ENCODE measurements at places on chromosomes 6 and 20. TPM values are rescaled to one million over a fixed set of nuclear protein-coding genes. Genes with fewer than 3 reads are reported as not detected.

- no peak overlapping the region for H3K27ac ChIP-seq
- H3K36me3 ChIP-seq, result no peaks in the 10 kb centered on the region
- H3K4me1 ChIP-seq, result no peaks in the 10 kb centered on the region
- H3K4me3 ChIP-seq, result no peak overlapping the region
Measured at GRCh38 chr6:47000842-47001241, 41.3 kb downstream of the ADGRF1 start.

GRCh38 chr20:62058941-62059340 is 6.7 kb downstream of the TAF4 start:
- no peaks in the 10 kb centered on the region for H3K36me3 ChIP-seq
- no peaks in the 10 kb centered on the region for H3K27me3 ChIP-seq
- H3K4me3 ChIP-seq, result no peak overlapping the region
- H3K4me1 ChIP-seq, result no peaks in the 10 kb centered on the region

- no peak overlapping the region for H3K27ac ChIP-seq
- no peaks in the 10 kb centered on the region for H3K36me3 ChIP-seq
- H3K27me3 ChIP-seq, result no peaks in the 10 kb centered on the region
- DNase-seq, result no peak
- no peaks in the 10 kb centered on the region for H3K4me1 ChIP-seq
Measured at GRCh38 chr6:53220605-53221004, 72.0 kb upstream of the GCM1 start.

DNA sequence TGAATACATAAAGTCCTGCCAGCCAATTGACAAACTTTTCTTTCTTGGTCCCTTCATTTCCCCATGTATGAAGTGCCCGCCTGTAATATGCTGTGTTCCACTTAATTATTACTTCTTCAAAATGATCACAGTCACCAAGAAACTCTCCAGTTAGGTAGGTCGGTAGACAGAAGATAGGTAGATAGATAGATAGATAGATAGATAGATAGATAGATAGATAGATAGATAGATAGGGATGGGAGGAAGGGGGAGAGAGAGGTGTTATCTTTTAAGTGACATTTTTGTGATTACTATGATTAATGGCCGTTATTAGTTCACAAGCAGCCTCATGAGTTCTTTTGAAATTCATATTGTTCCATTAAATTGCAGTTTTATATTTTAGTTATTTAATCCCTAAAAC is 79.5 kb upstream of the TPD52L1 start:
- no peak overlapping the region for H3K27ac ChIP-seq
- DNase-seq, result no peak
- H3K27me3 ChIP-seq, result no peaks in the 10 kb centered on the region
- 0 out of 2 replicates have a peak, but pooled peaks cover 12% of the 10 kb centered on the region for H3K36me3 ChIP-seq
- H3K4me3 ChIP-seq, result no peak overlapping the region

- H3K27me3 ChIP-seq, result no peaks in the 10 kb centered on the region
- H3K4me1 ChIP-seq, result no peaks in the 10 kb centered on the region
- no peak overlapping the region for H3K27ac ChIP-seq
- H3K36me3 ChIP-seq, result no peaks in the 10 kb centered on the region
- H3K4me3 ChIP-seq, result no peak overlapping the region
- no peak for DNase-seq
Measured at GRCh38 chr6:109865968-109866367, 112.1 kb upstream of the GPR6 start.

GRCh38 chr6:130814506-130814905 is 12.7 kb upstream of the SMLR1 start:
- DNase-seq, result no peak
- H3K4me3 ChIP-seq, result no peak overlapping the region
- no peaks in the 10 kb centered on the region for H3K27me3 ChIP-seq
- H3K36me3 ChIP-seq, result no peaks in the 10 kb centered on the region
- H3K4me1 ChIP-seq, result peaks cover 8% of the 10 kb centered on the region
- H3K27ac ChIP-seq, result no peak overlapping the region

GRCh38 chr6:45576648-45577624 is 199.2 kb upstream of the SUPT3H start:
- peaks cover 7% of the 10 kb centered on the region for H3K4me1 ChIP-seq
- no peaks in the 10 kb centered on the region for H3K27me3 ChIP-seq
- H3K27ac ChIP-seq, result no peak overlapping the region
- no peaks in the 10 kb centered on the region for H3K36me3 ChIP-seq

DNA sequence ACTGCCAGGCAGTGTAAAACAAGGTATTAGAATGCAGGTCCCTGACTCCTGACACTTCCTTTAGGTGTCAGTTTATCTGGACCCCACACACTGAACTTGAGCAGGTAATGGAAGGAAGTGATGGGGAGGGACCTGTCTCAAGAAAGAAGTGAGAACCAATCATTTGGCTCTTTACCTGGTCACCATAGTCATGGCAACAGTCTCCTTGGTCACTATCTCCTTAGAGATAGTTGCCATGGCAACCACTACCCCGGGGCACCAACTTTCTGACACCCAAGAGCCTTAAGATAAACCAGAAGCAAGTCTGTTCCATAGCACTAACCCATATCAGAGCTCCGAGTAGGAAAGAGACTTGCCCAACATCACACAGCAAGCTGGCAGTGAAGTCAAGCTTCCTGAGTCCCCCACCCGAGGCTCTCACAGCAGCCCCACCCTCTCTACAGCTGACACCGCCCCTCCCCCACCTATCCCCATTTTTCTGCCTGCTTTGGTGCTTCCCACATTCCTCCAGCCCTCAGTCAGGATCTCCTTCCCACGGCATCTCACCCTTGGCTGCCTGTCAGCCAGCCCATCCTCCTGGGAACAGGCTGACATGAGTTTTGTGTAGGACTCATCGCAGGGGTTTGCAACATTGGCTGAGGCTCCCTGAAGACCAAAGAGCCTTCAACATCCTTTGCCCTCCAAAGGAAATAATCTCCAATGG is 16.3 kb upstream of the HM13 start:
- peaks cover 15% of the 10 kb centered on the region for H3K4me1 ChIP-seq
- no peaks in the 10 kb centered on the region for H3K36me3 ChIP-seq
- H3K4me3 ChIP-seq, result no peak overlapping the region
- no peaks in the 10 kb centered on the region for H3K27me3 ChIP-seq
- peak overlapping the region; percentile 34 for H3K27ac ChIP-seq

GRCh38 chr6:154996841-154997311 is 1.8 kb downstream of the TIAM2 start:
- no peak overlapping the region for H3K4me3 ChIP-seq
- no peaks in the 10 kb centered on the region for H3K36me3 ChIP-seq
- H3K27ac ChIP-seq, result no peak overlapping the region
- 0 out of 2 replicates have a peak, but pooled peaks cover 7% of the 10 kb centered on the region for H3K4me1 ChIP-seq

DNA sequence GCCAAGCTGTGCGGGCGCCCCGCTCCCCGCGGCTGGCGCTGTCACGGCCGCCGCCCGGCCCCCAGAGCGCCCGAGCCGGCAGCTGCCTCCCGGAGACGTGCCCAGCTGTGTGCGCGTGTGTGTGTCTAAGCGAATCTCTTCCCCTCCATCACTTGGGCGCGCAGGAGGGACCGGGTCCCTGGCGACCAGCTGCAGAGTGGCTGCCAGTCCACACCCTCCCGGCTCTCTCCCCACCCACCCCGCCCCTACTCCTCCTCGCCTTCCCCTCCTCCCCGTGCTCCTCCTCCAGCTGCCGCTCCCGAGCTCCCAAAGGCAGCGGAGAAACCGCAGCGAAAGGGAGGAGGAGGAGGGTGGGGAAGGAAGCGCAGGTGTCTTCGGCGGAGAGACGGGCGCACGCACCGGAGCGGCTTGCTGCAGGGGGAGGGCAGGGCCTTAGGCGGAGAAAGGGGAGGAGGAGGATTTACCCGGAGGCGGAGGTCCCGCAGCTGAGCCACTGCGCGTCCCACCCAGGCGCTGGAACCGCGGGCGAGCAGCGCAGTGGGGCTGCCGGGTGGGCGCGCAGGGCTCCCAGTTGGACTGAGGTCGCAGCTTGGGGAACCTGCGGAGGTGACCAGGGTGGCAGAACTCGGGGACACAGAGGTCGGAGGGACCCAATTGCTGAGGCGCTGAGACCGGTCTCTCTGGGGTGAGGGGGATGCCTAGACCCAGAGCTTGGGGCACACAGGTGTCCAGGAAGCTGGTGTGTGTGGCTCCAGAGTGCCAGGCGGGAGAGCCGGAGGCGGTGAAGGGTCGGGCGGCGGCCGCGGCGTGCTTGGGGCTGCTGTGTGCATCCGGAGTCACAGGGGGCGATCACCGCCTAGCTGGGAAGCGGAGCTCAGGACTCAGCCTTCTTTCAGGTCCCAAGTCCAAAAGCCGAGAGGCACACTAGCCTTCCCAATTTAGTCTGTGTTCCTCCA is at the start of gene HS3ST5:
Gene HS3ST5 (minus strand): TSS at position 198 of the 956 bp plus-strand sequence. CDS start 280,178 bp downstream, outside the sequence.
- no peak within 1 kb of the TSS for H3K27ac ChIP-seq
- H3K36me3 ChIP-seq, result no peaks in the 10 kb centered on the region
- H3K4me3 ChIP-seq, result peak within 1 kb of the TSS; percentile 62
- no peaks in the 10 kb centered on the region for H3K4me1 ChIP-seq

DNA sequence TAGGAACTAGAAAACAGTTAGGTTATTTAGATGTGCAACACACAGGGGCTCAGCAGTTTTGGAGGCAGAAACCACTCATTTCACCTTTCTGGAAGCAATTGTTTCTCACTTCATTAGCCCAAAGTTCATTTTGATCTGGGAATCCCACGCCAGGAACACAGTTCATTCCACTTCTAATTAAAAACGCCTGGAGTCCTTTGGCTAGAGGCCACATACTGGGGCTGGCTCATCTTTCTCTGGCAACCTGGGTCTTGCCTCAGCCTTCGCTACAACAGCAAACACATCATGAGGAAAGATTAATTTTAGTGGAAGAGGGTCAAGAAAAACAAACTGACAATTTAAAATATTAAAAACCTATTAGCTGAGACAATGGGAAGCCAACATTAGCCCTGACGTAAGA is 69.7 kb downstream of the RFPL4B start:
- no peaks in the 10 kb centered on the region for H3K27me3 ChIP-seq
- peak; percentile 77 for DNase-seq
- peaks cover 13% of the 10 kb centered on the region for H3K4me1 ChIP-seq

- no peak for DNase-seq
- H3K4me1 ChIP-seq, result 0 out of 2 replicates have a peak, but pooled peaks cover 6% of the 10 kb centered on the region
- no peak overlapping the region for H3K27ac ChIP-seq
- no peaks in the 10 kb centered on the region for H3K27me3 ChIP-seq
- H3K36me3 ChIP-seq, result no peaks in the 10 kb centered on the region
- H3K4me3 ChIP-seq, result no peak overlapping the region
Measured at GRCh38 chr20:1309439-1309847, 19.5 kb downstream of the SDCBP2 start.

DNA sequence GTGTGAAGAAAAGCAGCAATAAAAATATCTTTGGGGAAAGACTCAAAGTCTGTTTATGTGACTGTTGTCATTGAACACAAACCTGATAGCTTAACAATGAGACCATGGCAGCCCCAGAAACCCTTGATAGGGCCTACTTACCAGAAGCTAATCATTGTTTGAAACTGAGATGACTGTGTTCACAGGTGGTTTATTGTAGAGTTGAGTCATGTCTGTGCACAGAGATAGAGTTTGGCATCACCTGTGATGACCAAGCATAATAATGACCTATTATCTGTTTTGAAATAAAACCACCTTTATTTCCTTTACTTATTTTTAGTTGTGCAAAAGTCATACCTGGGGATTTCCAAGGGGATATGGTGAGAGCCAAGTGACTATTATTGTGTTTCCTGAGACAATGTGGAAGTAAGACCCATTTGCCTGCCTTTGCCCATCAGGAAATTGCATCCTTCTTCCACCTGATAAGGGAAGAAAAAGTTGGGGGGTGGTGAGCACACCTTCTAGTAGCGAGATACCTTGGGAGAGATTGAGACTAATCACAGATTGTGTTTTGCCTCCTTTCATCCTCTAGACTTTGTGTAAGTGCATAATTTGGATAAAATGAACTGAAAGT is 456.9 kb upstream of the JAG1 start:
- peaks cover 6% of the 10 kb centered on the region for H3K27me3 ChIP-seq
- H3K4me1 ChIP-seq, result no peaks in the 10 kb centered on the region
- no peak overlapping the region for H3K4me3 ChIP-seq
- H3K36me3 ChIP-seq, result no peaks in the 10 kb centered on the region

GRCh38 chr6:142380626-142381025 is 78.8 kb downstream of the ADGRG6 start:
- H3K27ac ChIP-seq, result no peak overlapping the region

The MAS1 gene
- total RNA-seq, result not detected

The MUC22 gene
- not detected for total RNA-seq

The CCDC170 gene
- 0.11 TPM for total RNA-seq

The KLC4 gene
- 32.2 TPM for total RNA-seq

The TGM6 gene
- total RNA-seq, result not detected

The SMPD2 gene
- total RNA-seq, result 14.2 TPM

All from GM23248 (cell line).